GM12891 (cell line): ENCODE measurements at places on chromosomes 7 and 10.

DNA sequence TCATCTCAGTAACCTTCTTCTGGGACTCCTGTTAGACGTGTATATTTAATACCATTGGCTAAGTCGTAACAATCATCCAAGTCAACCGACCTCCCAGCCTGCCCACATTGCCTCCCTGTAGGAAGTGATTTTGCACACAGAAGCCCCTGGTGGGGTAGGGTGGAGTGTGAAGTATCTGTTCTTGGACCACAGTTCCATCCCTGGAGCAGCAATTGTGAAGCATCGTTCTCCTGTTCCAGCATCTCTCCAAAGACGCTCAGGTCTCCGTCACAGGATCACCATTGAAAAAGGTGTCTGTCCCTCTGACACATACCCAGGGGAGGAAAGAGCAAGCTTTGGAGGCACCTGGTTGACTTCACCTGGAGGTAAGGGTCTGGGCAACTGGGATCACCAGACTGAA, 72.9 kb downstream of the CCDC3 start:
- DNase-seq: no peak

DNA sequence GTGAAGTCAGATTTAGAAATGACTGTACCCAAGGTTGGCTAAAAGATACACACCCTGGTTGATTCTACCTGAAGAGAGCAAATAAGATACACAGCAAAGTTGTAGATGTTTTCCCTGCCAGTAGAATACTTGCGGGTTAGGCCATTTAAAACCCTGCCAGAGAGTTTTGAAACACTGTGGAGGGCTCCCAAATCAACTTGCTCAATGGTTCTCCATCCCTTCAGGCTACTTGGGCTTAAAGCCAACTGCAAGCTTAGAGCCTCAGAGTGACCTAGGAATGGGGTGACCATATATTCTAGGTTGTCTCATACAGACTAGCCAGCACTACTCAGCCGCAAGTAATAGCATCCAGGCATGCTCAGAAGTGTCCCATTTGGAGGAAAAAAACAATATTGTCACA, 10.0 kb downstream of the CAV1 start:
- DNase-seq: no peak

DNA sequence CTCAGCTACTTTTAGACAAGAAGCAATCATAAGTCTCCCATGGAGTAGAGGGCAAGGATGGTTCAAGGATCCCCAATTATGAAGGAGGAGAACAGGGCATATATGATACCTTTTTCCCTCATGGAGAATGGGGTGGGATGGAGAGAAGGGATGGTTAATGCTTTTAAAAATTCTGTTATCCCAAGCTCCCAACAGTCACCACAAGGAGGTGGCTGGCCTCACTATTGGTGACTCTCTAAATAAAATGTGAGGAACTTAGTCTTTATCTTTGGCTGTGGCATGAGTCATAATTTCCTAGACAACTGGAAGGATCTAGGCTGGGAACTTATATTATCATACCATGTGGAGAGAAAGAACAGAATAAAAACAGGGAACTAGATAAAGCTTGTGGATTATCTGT, 297.0 kb downstream of the PHTF2 start:
- no peak for DNase-seq

GRCh38 chr10:10804061-10804460, 213.6 kb upstream of the CELF2 start:
- DNase-seq: no peak

DNA sequence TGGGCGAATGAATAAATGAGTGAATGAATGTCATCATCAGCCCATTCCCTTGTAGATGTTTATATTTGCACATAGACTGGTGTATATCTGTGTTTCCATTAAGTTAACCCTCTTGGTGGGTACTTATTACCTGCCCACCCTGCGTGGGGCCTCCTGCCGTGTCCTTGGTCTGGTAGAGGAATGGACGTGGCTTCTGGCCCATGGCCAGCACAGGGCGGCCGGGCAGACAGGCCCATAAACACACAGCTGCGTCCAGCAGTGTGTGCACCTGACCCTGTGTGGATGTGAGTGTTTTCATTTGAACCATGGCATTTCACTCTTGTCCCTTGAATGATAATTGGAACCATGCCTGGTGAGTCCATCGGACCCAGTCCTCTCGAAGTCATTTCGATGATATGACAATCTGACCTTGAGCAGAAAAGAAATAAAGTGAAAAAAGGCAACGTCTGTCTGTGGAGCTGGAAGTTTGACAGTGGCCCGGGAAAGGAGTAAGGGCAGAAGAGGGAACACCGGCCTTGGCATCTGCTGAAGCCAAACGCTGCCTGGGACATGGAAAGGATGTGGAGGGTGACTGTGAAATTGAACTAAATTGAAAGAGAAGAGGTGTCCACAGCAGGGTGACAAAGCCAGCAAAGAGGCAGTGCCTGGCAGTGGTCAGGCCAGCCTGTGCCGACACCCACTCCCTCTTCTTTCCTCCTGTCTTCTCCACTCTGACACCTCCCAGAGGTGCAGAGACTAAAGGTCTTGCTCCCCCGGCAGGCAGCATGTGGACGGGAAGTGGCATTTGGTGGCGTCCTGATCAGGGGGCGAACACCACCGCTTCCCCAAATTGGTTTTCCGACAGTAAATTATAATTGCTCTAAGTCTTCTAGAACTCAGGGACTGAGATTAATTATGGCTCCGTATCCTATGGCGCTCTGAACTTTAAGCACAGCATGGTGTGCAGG, 199.0 kb upstream of the ZMIZ1 start:
- DNase-seq: no peak

DNA sequence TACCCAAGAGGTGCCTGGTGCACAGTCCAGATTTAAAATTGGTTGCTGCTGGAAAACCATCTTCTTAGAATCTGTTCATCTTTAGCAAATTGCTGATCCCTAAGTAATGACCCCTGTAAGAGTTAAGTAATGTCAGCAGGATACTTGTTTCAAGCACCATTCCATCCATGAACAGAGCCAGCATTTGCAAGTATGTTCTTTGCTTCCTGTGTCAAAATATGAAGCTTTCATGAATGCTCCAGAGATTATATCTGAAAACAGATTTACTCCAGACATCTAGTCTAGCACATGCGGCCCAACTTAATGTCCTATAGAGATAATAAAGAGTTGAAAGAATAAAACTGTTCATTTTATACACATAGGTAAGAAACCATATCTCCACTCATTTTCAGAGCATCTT, 98.7 kb upstream of the ZNF438 start:
- no peak for DNase-seq

DNA sequence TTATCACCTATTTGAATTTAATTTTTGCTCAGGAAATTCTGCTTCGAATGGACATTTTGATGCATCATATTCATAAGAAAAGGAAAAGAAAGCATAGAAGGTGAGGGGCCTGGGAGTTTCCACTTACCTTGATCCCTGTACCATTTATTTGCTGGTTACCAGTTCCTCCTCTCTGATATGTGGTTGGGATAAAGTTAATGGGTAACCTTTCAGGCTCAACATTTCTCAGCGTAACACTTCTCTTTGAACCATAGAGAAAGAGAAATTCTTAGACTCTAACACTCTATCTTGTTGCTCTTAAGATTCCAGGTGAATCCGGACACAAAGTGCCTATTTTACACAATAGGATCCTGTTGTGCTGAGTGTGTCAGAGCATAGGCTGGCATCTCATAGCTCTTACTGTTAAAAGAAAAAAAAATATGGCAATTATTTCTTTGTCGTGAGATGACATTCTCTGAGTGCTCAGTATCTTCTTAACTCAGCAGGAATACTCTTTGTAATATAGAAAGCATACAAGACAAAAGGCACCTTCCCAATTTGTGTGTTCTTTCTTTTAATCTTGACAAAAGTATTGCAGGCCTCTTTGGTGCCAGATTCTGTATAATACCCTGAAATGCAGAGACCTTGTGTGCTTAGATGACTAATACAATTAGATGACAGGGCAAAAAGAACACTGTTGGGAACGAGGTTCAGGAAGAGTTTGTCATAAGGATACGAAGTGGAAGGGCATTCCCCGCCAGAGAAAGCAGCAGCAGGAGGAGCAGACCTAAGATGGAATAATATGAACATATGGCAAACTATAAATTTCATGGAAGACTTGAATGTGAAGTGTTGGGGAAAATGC, 689.6 kb downstream of the NRG3 start:
- no peak for DNase-seq

- DNase-seq: no peak
These were observed 5.8 kb upstream of the CLDN4 start for GRCh38 chr7:73824986-73825385.

DNA sequence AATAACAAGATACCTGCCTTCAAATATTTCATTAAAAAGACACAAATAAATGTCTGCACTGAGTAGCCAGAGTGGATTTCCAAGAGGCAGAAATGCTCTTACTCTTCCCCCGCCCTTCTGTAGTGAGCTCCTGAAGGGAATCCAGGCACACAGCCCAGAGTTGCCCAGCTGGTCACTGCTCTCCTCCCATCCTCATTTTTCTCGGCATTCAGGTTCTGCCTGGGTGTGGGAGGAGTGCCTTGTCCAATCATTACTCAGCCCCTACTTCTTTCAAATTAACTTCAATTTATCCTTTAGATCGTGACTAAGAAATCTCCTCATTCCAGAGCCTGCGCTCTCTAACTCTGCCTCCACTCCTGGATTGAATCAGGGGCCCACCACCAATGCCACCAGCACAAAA, 12.2 kb downstream of the CCDC6 start:
- DNase-seq: no peak

DNA sequence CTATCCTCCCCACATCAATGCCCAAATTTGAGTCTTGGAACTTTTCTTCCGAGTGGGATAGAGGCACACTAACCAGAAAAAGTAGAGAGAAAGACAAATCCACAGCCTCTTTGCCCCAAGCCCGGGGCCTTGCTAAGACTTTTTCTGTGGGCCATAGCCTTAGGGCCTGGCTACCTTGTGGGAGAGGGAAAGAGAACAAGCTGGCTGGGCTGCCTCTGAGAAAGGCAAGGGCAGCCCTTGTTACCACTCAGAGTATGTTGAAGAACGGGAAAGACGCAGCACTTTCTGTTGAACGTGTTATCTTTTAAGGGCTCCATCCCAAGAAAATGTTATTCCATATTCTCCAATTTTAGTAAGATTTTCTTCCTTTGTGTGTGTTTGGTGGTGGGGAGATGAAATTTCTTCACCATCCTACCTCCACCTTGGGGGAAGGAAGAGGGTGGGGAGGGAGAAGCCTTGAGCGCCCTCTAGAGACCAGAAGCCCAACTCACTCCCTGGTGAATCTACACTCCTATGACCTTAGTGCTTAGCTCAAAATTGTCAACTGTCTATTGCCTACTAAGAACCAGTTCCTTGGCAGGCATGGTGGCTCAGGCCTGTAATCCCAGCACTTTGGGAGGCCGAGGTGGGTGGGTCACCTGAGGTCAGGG, 3.9 kb upstream of the NRF1 start:
- DNase-seq: peak; percentile 30

GRCh38 chr10:133110609-133111275, 23.0 kb downstream of the ADGRA1 start:
- no peak for DNase-seq

DNA sequence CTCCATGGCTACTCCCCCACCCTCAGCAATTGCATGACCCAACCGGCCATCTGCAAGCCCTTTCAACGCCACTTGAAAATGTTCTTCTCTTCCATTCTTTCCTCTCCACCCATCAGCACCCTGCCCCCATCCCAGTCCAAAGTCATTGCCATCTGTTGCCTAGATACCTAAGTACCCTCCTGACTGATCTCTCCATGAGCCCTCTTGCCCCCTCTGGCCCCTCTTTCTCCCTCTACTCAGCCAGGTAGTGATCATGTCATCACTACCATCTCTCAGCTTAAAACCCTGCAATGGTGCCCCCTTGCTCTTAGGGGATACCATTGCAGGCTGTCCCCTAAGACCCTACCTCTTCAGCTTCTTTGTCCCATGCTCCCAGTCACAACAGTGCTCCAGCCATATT, 30.5 kb upstream of the BTRC start:
- DNase-seq: no peak

GRCh38 chr7:99621271-99621670, 4.5 kb downstream of the ZSCAN25 start:
- DNase-seq: no peak

DNA sequence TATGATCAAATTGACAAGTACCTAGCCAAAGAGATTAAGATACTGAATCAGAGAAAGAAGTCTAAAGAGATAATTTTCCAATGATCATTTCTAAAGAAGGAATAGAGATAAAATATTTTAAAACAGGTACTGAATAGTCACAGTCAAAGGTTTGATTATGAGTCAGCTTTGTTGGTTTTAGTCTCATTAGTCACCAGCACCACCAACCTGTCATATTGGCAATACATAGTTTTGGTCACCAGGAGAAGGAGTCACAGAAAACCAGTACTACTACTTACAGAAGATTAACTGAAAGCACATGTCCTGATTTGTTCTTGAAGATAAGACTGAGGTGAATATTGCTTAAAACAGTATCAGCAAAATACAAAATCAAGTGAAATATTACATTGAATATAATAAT, 34.6 kb downstream of the ZEB1 start:
- DNase-seq: no peak

GRCh38 chr10:49299816-49300139, 808 bp downstream of the C10orf71 start:
- peak; percentile 53 for DNase-seq

GRCh38 chr7:481219-481930, 38.3 kb downstream of the PDGFA start:
- DNase-seq: no peak

GRCh38 chr7:16744518-16745250, 8.9 kb upstream of the TSPAN13 start:
- DNase-seq: no peak

- DNase-seq: peak; percentile 43
These were observed 130.7 kb upstream of the ZMIZ1 start for GRCh38 chr10:78937800-78938694.

- DNase-seq: no peak
These were observed 8.2 kb downstream of the MAT1A start for GRCh38 chr10:80281292-80281691.

GRCh38 chr10:843703-844102, 87.8 kb downstream of the LARP4B start:
- DNase-seq: no peak
